ENCODE measurements at places on chromosomes 1 and 21. TPM values are rescaled to one million over a fixed set of nuclear protein-coding genes. Genes with fewer than 3 reads are reported as not detected.

ANKRD65 gene
- 0.07 TPM for total RNA-seq

LRRC39 gene
- total RNA-seq, result 0.43 TPM

SOX13 gene
- 24.4 TPM for total RNA-seq

CIART gene
- 1.1 TPM for total RNA-seq

ORC1 gene
- 19.2 TPM for total RNA-seq

FLG2 gene
- total RNA-seq, result not detected

SUSD4 gene
- total RNA-seq, result not detected

SLAMF9 gene
- not detected for total RNA-seq

PRR9 gene
- not detected for total RNA-seq

ZNF672 gene
- total RNA-seq, result 16.6 TPM

TMCC2 gene
- 1.7 TPM for total RNA-seq

ACTL8 gene
- total RNA-seq, result not detected

PPIAL4G gene
- total RNA-seq, result not detected

AVPR1B gene
- total RNA-seq, result not detected

KIF14 gene
- total RNA-seq, result 30.3 TPM

FCGR3A gene
- total RNA-seq, result not detected

MAB21L3 gene
- not detected for total RNA-seq
